NT2/D1 (cell line): ENCODE measurements at places on chromosomes 3 and 15.

DNA sequence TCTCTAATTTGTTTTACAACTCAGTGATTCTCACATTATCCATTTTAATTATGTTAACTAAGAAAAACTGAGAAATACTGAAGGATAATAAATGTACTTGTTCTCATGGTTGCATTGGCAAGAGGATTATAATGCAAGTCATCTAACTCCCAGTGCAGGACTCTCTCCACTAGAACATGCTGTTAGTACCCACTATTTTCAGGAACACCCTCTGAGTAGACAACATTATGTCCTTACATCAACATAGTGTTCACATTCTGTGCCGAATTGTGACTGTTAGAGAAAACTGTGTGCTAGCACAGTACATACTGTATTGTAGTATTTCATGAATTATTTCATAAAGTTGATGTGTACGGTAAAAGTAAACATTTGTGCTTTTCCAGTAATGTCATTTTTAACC is 80.1 kb downstream of the LEKR1 start:
- no peak for DNase-seq

GRCh38 chr3:129658110-129658843 is 51.8 kb upstream of the PLXND1 start:
- DNase-seq, result no peak

DNA sequence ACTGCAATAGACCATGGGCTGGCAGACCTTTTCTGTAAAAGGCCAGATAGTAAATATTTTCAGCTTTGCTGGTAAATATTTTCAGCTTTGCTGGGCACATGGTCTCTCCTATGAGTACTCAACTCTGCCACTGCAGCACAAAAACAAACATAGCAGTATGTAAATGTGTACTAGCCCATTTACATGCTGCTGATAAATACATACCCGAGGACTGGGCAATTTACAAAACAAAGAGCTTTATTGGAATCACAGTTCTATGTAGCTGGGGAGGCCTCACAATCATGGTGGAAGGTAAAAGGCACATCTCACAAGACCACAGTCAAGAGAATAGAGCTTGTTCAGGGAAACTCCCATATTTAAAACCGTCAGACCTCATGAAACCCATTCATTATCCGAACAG is 793.0 kb downstream of the EDEM1 start:
- no peak for DNase-seq

- no peak for DNase-seq
Measured at GRCh38 chr3:39433642-39434041, 27.1 kb downstream of the RPSA start.

GRCh38 chr15:94387442-94387841 is 156.1 kb downstream of the MCTP2 start:
- DNase-seq, result no peak

DNA sequence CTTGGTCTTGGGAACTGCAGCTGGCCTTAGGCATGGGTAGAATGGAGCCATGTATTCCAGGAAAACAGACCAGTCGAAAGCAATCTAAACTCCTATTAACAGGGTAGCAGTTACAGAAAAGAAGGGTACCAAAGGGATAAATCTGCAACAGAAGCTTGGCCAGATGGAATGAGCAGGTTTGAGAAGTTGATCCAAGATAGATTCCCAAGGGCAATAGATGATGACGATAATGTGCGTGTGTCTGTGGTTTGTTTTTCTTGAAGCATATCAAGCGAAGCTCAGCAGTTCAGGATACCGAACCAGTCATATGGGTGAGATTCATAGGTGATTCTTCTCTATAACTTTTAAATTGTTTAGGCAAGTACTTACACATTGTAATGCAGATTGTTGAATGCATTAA is 203.8 kb upstream of the SEMA6D start:
- no peak for DNase-seq

- DNase-seq, result no peak
Measured at GRCh38 chr3:119817583-119818363, 35.9 kb downstream of the NR1I2 start.

DNA sequence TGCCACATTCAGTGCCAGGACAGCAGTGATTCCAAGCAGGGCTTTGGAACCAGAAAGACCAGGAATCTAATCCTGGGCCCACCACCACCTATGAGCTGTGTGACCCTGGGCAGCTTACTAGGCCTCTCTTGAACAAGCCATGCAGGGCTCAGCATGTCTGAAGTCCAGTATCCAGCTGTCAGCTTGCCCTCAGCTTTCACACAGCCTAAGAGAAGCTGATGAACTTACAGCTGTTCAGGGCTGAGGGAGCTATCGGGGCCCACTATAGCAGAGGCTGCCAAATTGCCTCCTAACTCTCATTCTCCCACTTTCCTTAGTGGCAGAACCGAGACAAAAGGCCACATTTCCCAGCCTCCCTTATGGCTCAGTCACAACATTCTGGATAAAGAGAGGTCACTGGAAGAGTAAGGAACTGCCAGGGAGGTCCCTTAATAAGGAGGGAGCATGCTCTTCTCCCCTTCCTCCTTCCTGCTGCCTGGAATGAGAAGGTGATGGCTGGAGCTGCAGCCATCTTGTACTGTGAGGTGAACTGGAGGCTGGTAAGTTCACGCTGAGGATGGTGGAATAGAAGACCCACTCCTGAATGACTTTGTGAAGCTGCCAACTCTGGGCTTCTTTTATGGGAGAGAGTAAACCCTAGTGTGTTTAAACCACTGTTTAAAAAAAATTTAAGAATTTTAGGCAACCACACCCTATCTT is 34.5 kb downstream of the FEM1B start:
- no peak for DNase-seq

- no peak for DNase-seq
Measured at GRCh38 chr15:47266566-47266965, 450.7 kb upstream of the SEMA6D start.

GRCh38 chr3:81496407-81497104 is 264.9 kb downstream of the GBE1 start:
- no peak for DNase-seq

GRCh38 chr15:47746516-47746915 is 29.2 kb downstream of the SEMA6D start:
- no peak for DNase-seq

DNA sequence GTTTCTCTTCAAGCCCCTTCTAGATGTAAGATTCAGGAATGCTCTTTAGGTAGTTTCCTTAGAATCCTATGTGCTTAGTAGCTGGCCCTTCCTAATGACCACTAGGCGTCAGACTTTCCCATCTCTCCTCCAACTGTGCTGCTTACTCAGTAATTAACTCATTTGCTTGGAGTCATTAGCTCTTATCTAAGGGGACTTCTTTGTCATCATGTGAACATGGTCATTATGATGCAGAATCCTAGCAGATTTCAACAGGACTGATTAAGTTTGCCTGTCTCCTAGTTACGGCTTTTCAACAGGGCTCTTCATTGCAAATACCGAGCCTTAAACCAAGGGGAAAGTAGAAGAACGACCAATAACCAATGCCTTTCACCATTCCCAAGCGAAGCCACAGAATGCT is 46.4 kb downstream of the GJD2 start:
- DNase-seq, result no peak

- no peak for DNase-seq
Measured at GRCh38 chr3:179037351-179037750, 34.3 kb downstream of the ZMAT3 start.

- DNase-seq, result no peak
Measured at GRCh38 chr3:22920006-22920405, 283.1 kb upstream of the UBE2E2 start.

DNA sequence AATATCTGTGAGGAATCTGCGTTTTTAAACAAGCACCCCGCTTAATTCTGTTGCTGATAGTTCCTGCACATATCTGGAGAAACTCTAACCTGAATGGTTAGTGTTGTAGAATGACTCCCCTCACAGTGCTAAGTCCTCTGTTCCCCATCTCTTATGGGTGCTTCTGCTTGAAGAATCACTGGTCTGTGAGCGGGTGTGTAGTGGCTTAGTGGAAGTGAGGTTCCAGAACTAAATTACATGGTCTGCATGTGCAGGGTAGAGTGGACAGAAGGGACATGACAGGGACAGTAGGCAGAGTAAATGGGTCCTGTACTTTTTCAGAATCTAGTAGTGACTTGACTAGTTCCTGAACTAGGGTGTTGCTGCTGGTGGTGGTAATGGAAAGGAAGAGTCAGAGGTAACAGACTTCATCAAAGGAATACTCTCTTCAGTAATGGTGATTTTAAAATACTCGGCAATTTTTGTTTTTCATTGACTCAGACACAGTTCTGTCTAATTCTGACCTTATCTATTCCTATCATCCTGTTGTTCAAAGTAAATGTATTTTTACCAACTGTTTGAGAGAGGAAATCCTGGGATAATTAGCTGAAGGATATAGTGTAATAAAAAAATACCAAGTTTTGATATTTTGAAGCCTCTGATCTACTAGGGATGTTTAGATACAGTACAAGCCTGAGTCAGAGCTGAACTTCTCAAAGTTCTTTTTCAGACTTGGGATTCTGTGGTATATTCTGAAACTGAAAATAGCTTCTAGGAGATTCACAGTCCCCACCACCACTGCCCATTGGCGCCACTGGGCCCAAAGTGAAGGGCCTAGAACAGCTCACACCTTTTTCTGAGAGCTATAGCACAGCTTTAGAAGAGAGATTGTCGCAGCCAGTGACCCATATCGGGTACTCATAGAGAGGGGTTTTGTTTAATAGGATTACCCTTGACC is 55.5 kb downstream of the FNDC3B start:
- no peak for DNase-seq

DNA sequence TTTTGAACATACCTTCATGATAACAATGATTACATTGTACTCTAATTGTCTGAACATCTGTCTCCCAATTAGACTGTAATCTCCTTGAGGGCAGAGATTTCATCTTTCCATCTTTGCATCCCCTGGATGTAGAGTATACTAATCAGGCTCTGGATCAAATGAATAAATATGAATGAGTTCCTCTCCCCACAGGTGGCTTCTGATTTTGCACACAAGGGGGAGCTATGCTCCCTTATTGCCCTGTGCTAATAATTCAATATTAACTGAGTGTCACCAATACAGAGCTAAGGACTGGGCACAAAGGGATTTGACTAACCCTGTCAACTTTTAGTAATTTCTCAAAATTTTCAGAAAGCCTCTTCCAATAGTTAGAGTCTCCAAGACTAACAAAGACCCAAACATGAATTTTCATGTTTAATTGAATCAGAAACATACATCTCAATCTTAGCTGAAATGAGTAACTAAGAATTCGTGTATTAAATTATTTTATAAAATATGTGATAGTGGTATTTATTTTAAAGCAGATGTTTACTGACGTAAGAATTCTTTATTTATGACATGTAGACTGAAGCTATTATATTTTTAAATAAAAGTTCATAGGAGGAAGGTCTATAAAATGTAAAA is 3.0 kb downstream of the DUOXA1 start:
- DNase-seq, result no peak
